ENCODE measurements at places on chromosomes 7 and 10. TPM values are rescaled to one million over a fixed set of nuclear protein-coding genes. Genes with fewer than 3 reads are reported as not detected.
A peak's percentile ranks its signal among the peaks of the same experiment; 100 is the strongest.

DNA sequence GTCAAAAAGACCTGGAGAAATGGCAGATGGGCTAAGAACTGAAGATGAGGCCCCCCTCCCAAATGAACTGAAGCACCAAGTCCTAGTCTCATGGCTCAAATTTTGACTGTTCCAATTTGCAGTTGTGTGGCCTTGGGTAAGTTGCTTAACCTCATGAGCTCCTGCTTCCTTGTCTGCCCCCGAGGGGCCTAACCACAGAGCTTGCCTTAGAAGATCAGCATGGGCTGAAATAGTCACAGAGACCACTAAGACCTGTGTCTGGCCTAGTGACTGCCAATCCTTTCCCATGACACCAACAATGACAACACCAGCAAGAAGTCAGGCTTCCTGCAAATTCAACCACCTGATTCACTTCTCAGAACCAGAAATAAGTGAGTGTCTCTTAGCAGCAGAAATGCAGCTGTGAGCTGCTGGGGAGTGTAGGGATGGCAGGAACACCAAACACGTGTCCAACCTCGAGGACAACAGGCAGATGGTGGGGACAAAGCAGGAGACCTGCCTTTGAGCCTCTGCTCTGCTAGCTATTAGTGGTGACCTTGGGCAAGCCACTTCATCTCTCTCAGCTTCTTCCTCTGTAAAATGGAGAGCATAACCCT, 23.7 kb downstream of the CRHR2 start:
- no peak for DNase-seq

The LBX1 gene
- 0.12 TPM for total RNA-seq

GRCh38 chr10:62778125-62778524, 26.4 kb upstream of the ADO start:
- no peak for DNase-seq

- DNase-seq = peak; percentile 11
Measured at GRCh38 chr10:129742742-129743550, 221.1 kb downstream of the EBF3 start.

DNA sequence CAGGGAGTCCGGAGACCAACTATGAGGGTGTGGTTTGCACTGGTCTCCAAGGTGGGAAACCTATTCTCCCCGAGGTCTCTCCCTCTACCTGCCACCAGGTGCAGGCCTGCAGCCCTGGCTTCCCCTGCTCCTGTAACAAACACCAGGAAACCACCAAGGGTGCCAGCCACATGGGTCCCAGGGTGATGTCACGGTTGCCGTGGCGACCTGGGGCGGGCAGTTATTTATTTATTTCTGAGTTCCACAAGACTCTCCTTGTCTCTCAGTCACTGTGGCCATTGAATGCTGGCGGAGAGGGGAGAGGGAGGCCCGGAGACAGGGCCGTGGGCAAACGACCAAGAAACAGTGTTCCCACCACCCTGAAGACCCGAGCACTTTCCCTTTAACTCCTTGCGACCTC, 27.0 kb downstream of the MMD2 start:
- DNase-seq = peak; percentile 95

DNA sequence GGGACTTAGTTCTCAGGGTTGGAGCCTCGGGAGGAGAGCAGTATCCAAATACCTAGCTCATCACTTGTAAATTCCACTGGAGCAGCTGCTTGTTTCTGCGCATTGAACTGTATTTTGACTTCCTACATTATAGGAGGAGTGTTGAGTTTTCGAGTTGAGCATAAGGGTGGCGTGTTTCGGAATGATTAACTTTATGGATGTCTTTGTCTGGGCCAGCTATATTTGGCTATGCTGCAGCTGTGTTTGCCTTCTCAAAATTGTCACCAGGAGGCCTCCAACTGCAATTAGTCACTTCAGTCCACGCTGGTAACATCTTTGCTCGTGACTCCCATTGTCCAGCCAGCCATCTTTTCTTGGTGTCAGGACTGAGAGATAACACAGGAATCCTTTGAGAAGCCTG, 9.1 kb downstream of the CELF2 start:
- DNase-seq = no peak

Measured in testis (tissue), 5 donors.